ENCODE measurements at places on chromosomes 11 and 22.

DNA sequence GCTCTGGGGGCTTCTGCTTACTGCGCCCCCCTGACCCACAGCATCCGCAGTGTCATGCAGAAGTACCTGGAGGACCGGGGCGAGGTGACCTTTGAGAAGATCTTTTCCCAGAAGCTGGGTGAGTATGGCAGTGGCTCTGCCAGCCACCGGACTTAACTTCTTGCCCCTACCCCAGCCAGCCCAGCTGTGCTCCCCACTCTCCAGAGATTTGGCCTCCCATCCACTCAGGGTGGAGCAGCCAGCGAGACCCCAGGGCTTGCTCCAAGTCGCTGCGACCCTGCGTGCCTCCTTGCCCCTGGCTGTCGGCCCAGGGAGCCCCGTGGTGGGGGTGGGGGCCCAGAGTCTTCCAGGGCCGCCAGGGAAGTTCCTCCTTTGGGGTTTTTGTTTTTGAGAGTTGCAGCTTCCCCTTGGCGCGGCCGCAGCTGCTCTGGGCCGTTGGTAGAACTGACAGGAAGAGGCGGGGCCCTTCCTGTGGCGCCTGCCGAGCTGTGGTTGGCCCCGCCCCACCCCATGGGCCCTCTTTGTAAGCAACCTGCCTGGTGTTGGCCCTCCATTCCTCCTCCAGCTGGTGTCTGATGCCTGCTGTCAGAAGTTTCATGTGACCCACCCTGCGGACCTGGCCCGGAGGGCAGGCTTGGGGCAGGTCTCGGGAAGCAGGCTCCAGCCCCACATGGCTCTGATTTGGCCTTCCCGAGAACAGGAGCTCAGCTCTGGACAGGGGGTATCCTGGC, 11.1 kb downstream of the GRK2 start:
- DNase-seq: peak; percentile 88

- no peak for DNase-seq
Measured at GRCh38 chr11:129061492-129062230, 119.0 kb upstream of the TP53AIP1 start.

DNA sequence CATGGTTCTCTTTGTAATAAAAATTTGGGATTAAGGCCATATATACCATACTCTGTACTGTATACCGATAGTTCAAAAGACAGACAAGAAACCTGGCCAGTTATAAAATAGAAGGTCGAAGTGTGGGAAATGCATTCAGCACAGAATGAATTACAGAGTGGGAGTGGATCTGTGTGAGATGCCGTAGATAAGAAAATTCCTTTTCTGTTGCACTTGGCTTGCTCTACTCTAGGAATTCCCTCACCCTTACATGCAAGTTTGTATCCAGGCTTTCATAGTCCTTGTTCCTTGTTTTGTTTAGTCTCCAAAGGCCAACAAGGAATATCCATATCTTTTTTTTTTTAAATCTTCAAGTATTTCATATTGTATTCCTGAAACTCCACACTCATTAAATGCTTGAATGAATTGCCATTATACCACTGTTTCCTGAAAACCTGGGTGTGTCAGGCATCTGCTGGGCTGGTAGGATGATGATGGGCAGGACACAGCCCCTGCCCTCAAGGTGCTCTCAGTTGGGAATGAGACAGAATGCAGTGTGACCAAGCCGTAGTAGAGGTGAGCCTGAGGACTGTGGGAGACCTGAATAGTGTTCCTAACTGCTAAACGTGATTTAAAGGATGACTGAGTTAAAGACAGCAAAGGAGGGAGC, 53.5 kb downstream of the TEAD1 start:
- no peak for DNase-seq

- no peak for DNase-seq
Measured at GRCh38 chr11:67317888-67318555, 14.7 kb downstream of the SSH3 start.

GRCh38 chr11:67230886-67231285, 35.4 kb upstream of the GRK2 start:
- DNase-seq: no peak

DNA sequence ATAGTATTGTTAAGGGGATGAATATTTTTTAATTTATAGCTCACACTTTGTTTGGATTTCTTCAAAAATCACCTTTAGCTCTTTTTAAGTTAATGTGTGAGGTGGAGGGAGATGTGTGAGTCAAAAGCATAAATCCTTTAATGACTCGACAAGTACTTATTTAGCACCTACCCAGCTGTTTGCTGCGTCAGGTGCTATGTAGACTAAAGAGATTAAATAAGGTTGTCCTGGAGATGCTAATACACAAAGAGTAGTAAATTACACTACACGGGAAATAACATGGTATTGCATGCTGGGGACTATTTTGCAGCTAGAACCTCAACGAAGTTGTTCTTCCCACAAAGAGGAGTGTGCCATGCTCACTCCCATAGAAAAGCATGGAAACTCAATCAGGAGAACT, 583.3 kb upstream of the TENM4 start:
- no peak for DNase-seq

DNA sequence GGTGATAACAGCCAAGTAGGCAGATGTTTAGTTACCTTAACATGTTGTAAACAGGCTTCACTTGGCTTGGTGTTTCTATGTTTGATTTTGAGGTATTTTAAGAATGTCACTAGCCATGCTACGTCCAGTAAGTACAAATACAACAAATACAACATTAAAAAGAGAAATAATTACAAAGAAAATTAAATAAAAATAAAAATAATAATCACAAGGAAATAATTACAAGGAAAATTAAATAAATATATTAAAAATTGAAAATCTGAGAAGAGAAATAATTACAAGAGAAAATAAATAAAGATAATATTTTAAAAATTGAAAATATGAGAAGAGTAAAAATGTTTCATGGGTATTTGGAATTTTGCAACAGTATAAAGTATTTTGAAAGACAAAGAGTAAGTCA, 103.9 kb downstream of the GUCY1A2 start:
- no peak for DNase-seq

GRCh38 chr11:2101171-2101675, 38.0 kb downstream of the IGF2 start:
- DNase-seq: no peak

DNA sequence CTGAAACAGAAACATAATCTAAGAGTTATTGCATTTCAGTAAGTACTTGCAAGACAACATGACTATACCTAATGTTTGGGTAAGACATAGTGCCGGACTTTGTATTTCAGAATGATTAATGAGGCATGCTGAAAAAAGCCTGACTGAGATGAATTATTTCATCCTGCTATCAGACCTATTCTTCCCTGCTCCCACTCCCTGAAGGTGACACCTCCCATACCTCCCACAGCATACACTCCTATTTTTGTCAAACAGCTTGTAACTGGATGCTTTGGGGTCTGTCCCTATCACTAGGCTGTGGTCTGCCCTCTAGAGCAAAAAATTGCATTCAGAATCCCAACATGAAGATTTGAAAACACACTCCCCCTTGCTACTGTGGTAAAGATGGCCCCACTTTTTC, 10.9 kb upstream of the SCN3B start:
- no peak for DNase-seq

DNA sequence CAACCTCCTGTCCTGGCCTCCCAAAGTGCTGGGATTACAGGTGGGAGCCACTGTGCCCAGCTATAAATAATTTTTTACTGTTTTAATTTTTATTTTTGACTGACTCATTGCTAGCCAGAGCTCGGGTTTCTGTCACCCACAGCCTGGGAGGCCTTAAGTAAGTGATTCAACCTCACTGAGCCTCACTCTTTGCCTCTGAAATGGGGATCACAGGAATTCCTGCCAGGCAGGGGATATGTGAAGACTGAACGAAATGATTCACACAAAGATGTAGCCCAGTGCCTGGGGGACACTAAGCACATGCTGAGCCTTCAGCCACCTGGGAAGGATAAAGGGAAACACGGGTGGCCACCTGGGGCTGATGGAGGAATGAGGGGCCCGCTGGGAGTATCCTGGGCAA, 3.8 kb upstream of the LRRC74B start:
- no peak for DNase-seq

DNA sequence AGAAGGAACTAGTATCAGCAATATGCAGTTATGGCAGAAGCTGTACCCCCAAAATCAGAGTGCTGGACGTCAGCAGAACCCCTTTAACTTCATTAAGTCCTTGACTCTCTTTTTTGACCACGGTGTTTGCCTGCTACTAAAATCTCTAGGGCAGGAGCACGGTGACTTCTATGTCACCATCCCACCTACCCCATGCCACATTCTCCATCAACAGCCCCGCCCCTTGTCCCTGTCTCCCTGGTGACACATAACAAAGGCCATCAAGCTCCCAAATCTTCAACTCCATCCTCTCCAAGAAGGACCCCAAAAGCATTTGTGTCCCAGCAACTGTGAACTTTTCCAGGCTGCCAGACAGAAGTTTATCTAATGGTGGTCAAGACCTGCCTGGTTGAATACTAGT, 894 bp downstream of the ADA2 start:
- no peak for DNase-seq

GRCh38 chr22:41544671-41545476, 604 bp upstream of the POLR3H start:
- DNase-seq: peak; percentile 28

- DNase-seq: no peak
Measured at GRCh38 chr22:36465232-36466021, 16.0 kb downstream of the TXN2 start.

DNA sequence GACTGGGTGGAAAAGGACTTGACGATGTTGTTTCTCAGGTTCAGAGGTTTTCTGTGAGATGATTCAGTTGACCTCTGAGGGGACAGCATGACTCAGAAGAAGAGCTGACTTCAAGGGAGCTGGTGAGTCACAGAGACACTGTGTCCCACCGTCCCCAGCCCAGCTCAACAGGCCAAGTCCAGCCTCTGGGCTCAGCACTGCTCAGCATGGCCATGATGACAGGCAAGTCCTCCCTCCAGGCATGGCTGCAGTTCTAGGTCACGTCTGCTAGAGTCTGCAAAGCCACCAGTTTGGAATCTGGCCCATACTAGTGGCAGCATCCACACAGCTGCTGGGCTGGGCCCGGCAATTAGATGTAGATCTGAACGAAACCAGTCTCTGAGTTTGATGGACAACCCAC, 12.9 kb downstream of the TRIM29 start:
- DNase-seq: no peak

- no peak for DNase-seq
Measured at GRCh38 chr11:84642500-84642899, 984.6 kb downstream of the DLG2 start.

DNA sequence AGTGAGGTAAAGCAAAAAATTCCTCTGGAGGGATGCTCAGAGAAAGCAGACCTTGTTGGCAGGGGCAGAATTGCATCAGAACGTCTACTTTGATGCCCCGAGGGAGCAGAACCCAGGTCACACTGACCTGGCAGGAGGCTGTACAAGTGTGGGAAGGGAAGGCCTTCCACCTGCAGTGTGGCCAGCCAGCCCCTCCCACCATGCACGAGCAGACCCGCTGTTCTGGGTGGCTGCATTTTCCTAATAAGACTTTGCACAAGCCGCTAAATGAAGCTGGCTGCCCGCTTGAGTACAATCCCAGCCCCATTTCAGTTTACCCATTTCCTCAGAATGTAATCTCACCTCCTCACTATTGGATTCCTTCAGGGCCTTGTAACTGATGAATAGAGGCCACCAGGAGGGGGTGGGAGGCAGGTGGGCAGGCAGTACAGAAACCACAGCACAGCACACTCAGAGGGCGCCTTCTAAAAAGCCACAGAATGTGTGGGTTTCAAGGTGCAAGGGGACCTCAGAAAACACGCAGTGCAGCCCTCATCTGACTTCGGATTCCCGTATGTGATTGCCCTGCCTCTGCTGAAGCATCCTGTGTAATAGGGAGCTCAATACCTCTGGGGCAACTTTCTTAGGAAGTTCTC, 316.6 kb downstream of the OPCML start:
- DNase-seq: no peak

DNA sequence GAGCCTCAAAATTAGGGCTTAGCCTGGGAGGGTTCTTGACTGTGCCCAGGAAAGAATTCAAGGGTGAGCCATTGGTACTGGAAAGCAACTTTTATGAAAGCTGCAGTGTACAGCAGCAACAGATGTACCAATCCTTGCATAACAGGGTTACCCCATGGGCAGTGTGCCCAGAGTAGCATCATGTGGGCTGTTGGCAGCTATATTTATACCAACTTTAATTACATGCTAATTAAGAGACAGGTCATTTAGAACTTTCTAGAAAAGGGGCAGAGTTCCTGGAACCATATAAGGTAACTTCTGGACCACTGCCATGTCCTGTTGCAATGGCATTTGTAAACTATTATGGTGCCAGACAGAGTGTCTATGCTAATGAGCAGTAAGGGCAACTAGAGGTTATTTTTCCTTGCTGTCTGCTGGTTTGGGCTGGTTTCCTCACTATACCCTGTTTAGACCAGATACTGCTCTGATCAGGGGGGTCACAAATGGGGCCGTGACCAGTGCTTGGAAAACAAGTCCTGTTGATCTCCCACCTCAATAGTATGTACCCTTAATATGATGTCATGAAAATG, 1120.5 kb upstream of the RAG2 start:
- no peak for DNase-seq

GRCh38 chr11:102332611-102332994, 14.4 kb upstream of the BIRC2 start:
- DNase-seq: no peak
